ENCODE measurements at places on chromosomes 3 and 15.

DNA sequence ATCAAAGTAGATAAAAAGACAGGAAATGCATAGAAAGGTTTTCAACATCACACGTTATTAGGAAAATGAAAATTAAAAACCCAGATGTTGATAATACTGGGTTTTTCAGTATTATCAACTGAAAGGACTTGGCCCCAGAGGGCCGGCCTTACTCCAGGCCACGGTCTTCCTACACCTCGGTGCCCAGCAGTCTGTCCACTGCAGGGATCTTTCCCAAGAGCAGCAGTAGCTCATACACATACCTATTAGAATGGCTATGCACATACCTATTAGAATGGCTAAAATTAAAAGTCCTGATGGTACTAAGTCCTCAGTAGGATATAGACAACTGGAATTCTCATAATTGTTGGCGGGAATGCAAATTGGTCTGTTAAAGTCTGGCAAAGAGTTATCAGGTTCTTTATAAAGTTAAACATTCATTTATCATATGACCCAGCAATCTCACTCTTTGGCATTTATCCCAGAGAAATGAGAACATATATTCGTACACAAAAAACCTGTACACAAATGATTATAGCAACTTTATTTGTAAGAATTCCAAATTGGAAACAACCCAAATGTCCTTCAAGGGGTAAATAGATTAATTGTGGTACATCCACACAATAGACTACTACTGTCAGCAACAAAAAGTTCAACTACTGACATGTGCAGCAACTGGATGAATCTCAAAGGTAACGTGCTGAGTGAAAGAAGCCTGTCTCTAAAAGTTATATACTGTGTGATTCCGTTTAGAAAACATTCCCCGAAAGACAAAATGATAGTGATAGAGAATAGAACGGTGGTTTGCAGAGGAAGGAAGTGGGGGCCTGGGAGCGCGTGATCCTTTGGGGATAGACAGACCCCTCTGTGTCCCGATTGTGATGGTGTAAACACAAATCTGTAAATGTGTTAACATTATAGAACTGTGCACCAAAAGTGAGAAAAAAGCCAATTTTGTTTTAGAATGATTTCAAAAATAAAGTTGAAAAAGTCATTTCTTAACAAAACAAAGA is 62.3 kb downstream of the MCTP2 start:
- DNase-seq = no peak

- no peak for DNase-seq
These were observed 232.6 kb downstream of the GAP43 start for GRCh38 chr3:115855911-115856310.

DNA sequence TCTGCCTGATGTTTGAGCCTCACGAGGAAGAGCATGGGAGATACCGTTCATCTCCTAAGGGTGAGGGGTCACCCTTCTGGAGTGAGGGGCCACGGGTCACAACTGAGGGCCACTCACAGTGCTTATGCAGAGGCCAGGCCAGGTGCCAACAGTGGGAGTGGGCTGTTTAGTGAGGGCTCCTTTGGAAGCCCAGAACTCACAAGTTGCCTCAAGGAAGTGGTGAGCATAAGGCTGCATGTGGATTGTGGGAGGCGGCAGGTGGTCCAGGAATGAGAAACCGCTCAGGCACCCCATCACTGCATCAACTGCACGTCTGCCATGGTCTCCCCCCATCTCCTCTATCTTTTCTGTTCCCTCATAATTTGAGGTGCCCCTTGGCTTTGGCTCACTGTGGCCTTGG is 26.5 kb downstream of the SPSB4 start:
- DNase-seq = no peak

DNA sequence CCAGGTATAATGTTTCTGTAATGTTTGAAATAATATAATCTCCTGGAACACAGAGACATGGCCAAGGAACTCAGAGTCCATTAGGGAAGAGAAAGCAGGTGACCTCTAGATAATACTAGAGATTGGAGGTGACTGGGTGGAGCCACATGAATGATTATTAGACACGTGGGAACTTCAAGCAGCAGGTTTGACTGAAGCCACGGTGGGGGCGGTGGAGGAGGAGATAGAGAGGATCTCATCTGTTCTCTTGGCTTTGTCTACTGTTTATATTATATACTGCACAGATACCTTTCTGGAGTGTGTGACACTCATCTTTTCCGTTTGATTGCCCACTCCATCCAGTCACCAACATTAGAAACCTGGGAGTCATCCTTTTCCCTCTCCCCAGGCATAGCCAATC is 33.7 kb downstream of the KIF7 start:
- no peak for DNase-seq

DNA sequence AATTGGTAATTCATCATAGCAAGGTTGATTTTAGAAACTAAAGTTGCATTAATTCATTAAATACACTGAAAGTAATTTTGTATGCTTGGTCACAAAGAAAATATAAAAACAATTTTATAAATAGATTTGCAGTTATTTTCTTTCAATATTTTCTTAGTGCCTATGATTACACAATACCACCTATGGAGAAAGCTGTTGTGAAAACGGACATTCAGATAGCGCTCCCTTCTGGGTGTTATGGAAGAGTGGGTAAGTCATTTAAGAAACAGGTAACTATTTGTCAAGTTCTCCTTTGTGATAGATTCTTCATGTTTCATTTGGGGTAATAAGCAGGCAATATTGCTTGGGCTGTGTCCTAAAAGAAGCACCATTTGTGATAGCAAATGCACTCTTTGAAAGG is 3.0 kb downstream of the DUT start:
- DNase-seq = no peak

DNA sequence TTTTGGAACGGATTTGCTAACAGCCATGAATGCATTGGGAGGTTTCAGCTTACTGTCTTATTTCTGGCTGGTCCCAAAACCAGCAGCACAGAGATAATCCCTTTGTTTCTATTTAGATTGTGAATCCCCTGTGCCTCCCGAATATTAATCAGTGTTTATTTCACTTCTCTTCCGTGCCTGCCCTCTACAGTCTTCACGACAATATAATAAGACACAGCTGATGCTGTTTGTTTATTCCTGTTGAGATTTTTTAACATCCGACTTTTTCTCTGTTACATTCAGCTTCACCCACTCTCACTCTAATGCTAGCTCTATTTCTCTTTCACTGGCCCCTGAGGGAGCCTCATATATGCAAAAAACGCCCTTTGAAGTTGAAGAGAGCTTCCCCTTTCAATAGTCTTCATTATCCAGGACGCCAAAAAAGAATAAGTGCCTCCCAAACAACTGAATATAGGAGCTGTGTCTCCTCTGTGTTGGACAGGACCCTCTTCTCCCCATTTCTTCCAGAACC is 995.3 kb downstream of the ROBO2 start:
- no peak for DNase-seq

- DNase-seq = peak; percentile 39
These were observed 181.9 kb upstream of the KBTBD8 start for GRCh38 chr3:66816090-66816761.

DNA sequence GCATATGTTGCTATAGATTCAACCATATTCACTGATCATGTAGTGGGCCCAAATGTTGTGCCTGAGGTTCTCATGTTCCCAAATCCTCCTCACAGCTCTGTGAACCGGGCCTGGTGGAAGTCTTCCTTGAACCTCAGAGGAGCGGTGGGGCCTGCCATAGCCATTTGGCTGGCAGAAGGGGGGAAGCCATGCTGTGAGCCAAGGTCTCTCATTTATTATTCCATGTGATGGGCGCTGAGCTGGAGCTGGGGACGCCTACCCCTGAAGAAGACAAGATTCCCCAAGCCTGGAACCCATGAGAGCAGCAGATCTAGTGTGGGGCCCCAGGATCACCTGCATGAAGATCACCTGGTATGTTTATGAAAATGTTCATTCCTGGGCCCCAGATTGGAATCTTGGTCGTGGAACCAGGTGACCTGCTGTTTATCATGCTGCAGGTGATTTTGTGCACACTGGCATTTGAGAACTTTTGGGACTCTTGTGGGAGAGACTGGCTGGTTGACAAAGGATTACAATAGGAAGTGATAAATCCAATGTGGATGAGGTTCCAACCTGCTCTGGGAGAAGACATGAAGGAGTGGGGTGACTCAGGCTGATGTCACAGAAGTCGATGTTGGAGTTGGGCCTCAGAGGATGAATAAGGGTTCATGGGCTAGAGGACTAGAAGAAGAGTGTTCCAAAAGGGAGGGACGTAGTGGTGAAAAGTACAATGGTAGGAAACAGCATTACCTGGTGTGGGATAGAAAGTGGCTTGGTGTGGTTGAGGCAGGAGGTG is 102.1 kb downstream of the ASB7 start:
- no peak for DNase-seq

DNA sequence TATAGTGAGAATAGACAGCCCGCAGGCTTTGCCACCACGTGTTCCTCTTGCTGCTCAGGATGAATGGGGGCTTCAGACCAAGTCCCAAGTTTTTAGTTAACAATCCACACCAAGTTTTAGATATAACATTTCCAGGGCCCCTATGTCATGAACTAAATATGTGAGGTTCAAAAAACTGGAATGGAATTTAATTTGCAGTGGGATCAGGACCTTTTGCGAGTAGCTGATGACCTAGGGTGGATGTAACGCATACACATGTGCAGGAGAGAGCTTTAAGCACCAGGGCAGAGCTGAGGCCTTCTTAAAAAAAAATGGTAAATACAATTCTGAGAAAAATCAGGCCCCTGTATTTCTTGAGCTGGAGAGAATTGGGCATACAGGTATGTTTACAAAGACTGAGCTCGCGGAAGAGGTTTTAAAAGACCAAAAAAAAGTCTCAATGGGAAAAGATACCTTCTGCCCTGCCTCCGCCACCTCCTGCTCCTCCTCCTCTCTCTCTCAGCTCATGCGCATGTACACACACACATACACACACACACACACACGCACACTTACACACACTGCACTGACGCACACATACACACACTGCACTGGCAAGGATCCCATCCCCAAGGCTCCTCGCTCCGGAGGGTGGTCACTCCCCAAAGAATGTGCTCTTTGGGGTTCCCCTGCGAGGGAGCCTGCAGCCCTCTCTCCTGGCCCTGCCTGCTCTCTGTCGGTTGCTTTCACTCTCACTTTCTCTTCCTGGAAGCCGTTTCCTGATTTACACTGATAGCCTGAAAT is 48.2 kb upstream of the IGF1R start:
- DNase-seq = no peak

DNA sequence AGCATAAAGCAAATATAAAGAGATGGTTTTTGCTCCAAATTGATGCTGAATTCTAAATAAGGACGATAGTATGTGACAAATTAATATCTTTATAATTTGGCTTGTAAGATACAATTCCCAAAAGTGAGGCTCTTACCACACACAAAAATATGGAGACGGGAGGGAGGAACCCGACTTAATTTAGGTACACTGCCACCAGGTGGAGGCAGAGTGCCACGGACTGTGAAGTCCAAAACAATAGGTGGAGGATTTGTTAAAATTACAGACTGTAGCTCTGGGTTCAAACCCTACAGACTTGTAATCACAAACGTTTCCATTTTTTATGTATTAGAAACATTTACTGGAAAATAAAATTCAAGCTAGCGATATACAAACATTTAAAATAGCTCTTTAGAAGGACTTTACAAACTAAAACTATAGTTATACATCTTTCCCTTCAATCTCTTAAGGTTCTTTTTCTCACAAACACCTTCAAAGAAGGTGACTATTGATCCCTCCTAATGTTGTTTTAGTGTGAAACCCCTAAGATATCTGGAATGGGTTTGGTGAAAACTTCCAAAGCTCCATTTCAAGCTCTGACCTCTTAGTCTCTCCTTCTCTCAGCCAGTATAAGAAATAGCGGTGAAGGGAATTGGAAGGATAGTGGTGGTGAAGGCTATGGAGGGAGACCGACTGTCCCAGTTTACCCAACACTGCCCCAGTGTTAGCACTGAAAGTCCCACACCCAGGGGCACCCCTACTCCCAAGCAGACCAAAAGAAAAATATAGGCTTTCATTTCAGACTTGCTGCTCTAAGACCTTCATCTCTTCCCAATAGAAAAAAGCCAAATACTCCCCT is 89.7 kb downstream of the AQP9 start:
- DNase-seq = peak; percentile 52

DNA sequence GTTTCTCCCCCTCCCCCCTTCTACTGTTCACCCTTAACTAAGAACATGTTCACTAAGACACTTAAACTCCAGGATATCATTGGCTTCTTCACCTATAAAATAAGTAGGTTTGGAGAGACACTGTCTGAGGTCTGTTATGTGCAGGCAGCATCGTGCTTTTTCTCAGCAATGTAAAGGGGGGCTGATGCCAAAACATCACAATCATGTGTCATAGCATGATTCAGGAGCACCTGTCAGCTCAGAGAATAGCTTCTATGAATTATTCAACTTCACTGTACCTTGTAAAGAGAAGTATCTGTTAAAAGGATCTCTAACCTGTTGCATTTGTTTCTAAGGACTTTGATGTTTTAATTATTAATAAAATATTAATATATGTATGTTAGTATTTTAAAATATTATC is 211.4 kb upstream of the EPHA3 start:
- no peak for DNase-seq

GRCh38 chr3:153617463-153617862 is 455.4 kb downstream of the RAP2B start:
- DNase-seq = no peak

- DNase-seq = no peak
These were observed 63.1 kb downstream of the TNIK start for GRCh38 chr3:171397089-171397488.

- no peak for DNase-seq
These were observed 85.5 kb upstream of the CDV3 start for GRCh38 chr3:133487920-133488540.

DNA sequence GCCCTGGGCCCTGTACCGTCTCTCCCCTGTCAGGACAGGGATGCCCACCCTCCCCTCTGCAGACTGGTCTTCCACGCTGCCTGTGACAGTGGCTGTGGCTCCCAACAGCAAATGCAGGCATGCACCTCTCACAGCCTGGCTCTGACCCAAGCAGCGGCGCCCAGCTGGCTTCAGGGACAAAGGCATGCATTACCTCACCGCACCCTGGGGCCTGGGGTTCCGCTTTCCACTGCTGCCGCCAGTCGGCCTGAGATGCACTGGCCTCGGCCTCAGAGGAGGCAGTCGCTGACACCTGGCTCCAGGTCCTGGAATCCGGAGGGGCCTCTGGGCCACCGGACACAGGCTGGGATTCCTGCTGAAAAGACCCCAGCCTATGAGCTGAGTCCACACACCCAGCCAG is 70.3 kb downstream of the SCN5A start:
- no peak for DNase-seq

- DNase-seq = no peak
These were observed 73.6 kb upstream of the VGLL4 start for GRCh38 chr3:11717301-11717700.

- no peak for DNase-seq
These were observed 48.4 kb upstream of the TJP1 start for GRCh38 chr15:29870495-29871151.
